ENCODE measurements at places on chromosomes 4 and X. TPM values are rescaled to one million over a fixed set of nuclear protein-coding genes. Genes with fewer than 3 reads are reported as not detected.

TLL1 gene
- 3.8 TPM for total RNA-seq

RAB33B gene
- 14.9 TPM for total RNA-seq

STK32B gene
- 13.1 TPM for total RNA-seq

MAMLD1 gene
- total RNA-seq, result 8.9 TPM

HHIP gene
- total RNA-seq, result 0.52 TPM

RHOXF2 gene
- not detected for total RNA-seq

ASMTL gene
- total RNA-seq, result 18.9 TPM

HS3ST1 gene
- 0.52 TPM for total RNA-seq

PGM2 gene
- total RNA-seq, result 29.9 TPM

SYP gene
- 0.39 TPM for total RNA-seq

PGAM4 gene
- total RNA-seq, result not detected

FDCSP gene
- total RNA-seq, result not detected

CAPN6 gene
- 0.32 TPM for total RNA-seq

CD38 gene
- total RNA-seq, result 0.11 TPM

ERCC6L gene
- 2.4 TPM for total RNA-seq

POLR2B gene
- total RNA-seq, result 101 TPM
